ENCODE measurements at places on chromosomes 6 and 20.

GRCh38 chr6:14443629-14444268, 326.2 kb downstream of the CD83 start:
- DNase-seq, result no peak

DNA sequence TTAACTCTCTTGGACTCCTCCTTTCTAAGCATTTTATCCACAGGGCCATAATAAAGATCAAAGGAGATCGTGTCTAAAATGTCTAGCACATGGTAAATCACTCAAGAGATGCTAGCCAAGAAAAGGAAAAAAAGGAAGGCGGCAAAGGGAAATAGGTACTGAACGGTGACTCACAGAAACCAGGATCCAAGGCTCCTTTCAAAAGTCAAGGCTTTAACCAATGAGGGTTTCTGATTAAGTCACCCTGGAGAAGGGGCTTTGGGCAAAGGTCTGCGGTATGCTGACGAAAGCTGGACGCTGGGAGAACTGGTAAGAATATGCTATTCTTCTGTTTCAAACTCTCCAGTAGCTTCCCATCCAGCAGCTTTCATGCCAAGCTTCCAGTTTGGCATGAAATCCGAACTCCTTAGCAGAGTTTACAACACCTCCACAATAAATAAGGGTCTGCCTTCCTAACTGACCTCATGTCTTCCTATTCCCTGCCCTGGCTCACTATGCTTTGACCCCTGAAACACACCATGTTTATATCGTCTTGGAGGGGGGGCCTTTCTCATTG, 1.0 kb downstream of the TOMM34 start:
- DNase-seq, result no peak

- DNase-seq, result no peak
These were observed 55.8 kb downstream of the LYRM2 start for GRCh38 chr6:89582669-89583325.

GRCh38 chr6:105488516-105489215, 85.8 kb upstream of the PREP start:
- DNase-seq, result no peak

DNA sequence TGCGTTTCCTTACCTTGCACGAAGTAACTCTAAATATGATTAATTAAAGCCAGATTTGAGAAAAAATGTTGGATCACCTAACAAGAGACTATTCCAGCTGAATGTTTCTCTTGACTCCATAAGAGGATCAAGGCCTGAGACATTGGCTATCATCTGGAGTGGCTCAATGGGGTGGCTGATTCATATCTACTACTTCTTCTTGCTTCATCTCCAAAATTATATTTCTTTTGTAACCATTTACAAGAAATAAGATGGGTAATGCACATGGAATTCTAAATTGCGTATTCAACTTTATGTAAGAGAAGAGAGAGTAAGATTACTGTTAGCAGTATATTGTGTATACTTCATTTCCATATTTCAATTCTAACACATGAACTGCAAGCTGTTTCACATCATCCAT, 819.0 kb upstream of the EYS start:
- DNase-seq, result no peak

- no peak for DNase-seq
These were observed 801.9 kb downstream of the QKI start for GRCh38 chr6:164216368-164216767.

DNA sequence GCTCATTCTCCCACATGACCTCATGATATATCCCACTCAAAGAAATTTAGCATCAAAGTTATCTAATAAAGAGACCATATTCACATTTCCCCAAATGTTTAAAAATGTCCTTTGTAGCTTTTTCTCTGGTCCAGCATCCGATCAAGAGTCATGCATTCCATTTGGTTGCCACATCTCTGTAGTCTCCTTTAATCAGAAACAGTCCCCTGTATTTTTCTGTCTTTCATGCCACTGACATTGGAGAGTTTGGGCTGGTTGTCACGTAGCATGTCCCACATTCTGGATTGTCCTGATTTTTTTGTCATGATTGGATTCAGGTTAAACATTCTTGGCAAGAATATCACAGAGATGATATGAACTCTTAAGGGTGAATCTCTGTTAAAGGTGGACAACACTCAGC, 55.7 kb downstream of the SNX5 start:
- DNase-seq, result no peak

DNA sequence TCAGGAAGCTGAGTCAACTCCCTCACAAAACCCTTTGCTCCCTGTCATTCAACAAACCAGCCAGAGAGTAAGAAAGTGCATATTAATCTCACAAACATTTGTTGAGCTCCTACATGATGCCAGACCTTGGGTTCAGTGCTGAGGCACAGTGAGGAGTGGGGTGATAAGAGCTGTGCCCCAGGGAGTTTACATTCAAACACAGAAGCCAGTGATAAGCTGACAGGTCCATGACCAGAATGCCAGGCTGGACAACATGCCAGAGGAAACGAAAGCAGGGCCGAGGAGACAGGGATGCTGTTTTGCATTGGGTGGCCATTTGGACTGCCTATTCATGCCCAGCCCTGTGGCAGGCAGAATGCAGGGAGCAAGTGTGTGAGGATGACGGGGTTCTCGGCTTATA, 76.7 kb downstream of the LRFN2 start:
- DNase-seq, result no peak

DNA sequence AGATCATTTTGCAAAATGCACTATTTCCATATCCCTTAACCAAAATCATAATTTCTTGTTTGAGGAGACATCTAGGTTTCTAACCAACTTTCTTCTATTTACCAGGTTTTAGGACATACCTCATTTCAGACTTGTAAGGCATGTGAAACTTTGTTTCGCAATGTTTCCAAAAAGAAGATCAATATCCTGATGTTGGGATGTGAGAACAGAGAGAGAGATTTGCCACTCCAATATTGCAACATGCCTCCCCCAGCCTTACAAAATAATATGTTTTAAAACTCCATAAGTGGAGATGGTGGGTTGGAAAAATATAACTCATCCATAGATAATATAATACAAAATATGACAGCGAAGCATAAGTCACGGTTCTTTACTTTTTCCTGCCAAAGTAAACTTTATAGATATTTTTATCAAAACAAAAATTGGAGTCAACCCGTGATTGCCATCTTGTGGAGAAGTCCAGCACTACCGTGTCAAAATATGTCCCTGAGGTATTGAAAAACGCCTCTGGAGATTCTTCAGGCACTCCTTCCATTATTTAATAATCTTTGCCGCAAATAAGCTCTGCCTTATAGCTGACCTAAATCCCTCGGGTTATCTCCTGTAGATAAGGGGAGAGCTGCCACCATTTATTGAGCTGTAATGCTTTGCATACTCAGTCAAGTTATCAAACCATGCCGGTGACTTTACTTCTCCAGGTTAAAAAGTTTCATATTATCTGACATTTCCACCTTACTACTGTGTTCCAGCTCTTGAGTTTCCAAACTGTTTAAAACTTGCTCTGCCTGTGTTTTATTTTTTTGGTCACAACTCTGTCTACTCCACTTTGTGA, 534.2 kb downstream of the HACE1 start:
- DNase-seq, result no peak

DNA sequence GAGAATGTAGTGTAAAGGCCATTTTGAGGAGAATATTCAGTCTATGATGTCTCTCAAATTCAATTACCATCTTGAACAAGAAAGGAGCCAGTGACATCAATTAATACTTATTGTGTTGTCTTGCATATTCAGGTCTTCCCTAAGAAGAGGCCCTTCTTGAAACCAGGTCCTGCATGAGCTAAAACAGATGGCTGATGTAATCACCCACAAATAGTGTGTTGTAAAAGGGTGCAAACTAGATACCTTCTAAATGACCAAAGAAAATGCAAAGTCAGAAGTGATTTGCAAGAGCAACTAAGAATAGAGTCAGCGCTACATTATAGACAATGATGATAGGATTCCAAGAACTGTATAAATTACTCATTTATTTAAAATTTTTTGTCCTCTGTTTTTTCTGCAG, 97.0 kb downstream of the BTBD3 start:
- DNase-seq, result no peak

- no peak for DNase-seq
These were observed 526.0 kb upstream of the SOX4 start for GRCh38 chr6:21067521-21067920.

- DNase-seq, result no peak
These were observed 172.4 kb upstream of the SSTR4 start for GRCh38 chr20:22862671-22863230.

DNA sequence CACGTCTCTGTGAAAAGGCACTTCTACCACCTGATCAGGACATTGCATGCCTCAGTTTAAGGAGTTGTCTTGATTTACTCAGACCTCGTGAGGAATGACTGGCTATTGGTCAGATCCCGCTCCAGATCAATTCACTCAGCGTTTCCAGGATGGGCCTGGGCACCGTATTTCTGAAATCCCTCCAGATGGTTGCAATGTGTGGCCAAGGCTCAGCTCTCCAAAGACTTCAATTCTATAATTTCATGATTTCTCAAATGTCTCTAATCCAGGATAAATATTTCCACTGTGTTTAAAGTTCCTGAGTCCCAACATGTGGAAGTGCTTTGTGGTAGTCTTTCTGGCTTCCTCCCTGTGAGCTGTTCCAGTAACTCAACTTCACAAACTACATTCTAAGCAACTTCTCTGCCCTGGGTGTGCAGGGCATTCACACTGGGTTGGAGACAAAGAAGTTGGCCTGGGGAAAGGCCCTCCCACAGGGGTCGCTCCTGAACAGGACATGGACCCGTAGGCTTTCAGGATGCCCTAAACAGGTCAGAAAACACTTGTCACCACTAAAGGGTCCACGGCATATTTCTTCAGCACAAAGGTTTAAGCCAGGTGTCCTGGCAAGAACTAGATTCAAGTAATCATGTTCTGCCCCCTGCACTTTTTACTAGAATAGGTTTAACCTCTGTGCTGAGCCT, 212.1 kb downstream of the WDR27 start:
- DNase-seq, result no peak

DNA sequence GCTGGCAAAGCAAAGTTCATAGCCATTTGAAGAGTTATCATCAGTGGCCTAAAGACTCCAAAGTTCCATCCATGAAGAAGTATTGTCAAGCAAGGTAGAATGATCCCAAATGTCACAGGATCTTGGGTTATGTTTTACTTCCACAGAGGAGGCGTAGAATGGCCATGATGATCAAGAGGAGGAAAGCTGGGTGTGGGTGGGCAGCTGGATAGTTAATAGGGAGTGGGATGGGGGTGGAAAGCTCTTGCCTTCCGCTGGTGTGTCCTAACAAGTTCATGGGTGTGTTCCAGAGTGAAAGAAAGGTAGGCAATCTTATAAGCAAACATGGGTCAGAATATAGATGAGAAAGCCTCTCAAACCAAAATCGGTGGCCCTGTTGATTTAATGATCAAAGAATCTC, 38.4 kb downstream of the PIGU start:
- DNase-seq, result no peak

GRCh38 chr20:5180933-5181332, 54.1 kb downstream of the CDS2 start:
- DNase-seq, result no peak

GRCh38 chr6:163872335-163872734, 457.8 kb downstream of the QKI start:
- DNase-seq, result no peak

GRCh38 chr6:154468760-154469159, 41.7 kb downstream of the CNKSR3 start:
- DNase-seq, result no peak

DNA sequence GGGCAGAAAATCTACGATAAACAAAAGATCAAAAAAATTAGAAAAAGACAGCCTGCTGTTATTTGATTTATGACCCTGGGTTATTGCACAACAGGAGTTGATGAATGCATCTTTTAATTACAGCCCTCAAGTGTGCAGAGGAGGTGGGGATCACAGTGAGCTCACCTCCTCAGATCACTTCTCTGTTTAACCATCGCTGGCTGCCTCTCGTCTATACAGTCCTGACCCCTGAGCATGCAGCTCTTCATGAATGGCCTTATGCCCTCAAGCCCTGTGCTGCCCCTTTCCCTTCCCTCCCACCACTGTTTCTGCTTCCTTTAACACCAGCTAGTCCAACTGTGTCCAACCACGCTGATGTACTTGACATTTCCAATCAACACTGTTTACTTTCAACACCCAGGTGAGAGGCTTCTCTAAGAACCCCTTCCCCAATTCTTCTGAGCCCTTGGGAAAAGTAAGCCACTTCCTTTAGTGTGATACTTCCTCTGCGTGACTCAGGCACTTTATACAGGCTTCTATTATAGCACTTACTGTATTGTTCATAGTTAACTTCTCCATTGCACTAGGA, 60.6 kb upstream of the RIPOR2 start:
- DNase-seq, result no peak

DNA sequence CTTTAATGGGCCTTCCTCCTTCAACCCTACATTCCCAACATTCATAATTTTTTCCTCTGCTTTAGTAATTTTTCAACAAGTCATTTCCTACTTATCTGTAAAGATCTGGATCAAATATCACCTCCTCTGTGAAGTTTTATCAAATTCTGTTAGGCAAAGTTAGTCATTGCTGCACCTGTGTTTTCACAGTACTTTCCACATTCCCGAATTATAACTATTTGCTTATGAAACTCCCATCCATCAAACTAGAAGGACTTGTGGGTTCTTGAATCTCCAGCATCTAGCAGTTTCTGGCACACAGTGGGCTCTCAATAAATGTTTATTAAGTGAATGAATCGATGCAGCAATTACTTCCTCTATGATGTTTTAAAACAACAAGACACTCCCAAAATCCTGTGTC, 257.6 kb downstream of the HDGFL1 start:
- no peak for DNase-seq

GRCh38 chr20:22581437-22582385, 2.7 kb downstream of the FOXA2 start:
- no peak for DNase-seq

DNA sequence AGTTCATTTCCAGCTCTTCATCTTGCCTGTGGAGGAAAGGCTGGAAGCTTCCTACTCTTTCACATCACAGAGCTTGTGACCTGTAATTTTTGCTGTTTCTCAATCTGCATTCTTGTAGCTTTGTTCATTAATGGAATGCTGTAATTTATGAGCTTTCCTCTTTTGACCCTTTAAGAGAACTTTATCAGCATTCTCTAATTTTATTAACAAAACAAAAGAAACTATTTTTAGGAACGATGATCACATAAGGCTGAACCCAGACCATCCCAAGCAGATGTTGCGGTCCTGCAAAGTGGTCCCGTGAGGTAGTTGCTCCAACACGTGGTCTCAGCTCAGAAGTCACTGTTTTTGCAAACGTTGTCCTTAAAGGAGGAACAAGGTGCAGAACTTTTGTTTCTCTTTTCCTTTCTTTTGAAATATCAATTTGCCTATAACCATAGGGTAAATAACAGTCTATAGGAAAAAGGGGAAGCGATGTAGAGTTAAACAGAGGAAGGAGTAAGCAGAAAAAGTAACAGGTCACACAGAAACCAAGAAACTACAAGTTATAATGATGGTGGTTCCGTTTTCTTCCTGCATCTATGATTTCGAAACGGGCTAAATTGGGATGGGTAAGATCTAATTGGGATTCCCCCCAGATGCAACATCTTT, 121.3 kb upstream of the PHACTR1 start:
- no peak for DNase-seq

GRCh38 chr6:87705070-87705691, 3.1 kb upstream of the AKIRIN2 start:
- no peak for DNase-seq

DNA sequence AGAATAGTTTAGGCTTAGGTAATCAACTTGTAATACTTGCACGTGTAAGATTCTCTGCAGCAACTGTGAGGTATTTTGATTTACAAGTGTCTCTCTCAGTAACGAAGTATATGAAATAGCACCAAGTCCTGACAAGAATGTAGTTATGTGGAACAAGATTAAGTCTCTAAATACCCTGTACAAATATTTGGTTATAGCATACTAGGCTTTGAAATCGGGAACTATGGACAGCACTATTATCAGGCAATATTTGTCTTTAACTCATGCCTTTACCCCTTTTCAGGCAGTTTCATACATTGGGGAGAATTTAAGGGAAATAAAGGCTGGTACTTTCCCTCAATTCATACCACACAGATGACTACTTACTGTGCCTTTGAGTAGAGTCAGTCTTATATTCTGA, 93.2 kb downstream of the GRIK2 start:
- no peak for DNase-seq
